Stomach (tissue), 19 donors: ENCODE measurements at places on chromosomes 11 and 22.
A peak's percentile ranks its signal among the peaks of the same experiment; 100 is the strongest.

- no peak for DNase-seq
These were observed 422.3 kb downstream of the SOX6 start for GRCh38 chr11:15933886-15934625.

GRCh38 chr11:9459667-9460321, 1.0 kb upstream of the ZNF143 start:
- peak; percentile 76 for DNase-seq

- DNase-seq = peak; percentile 68
These were observed 18.9 kb downstream of the LIMK2 start for GRCh38 chr22:31230871-31231621.

- DNase-seq = no peak
These were observed 490.1 kb downstream of the OPCML start for GRCh38 chr11:133041928-133042882.

DNA sequence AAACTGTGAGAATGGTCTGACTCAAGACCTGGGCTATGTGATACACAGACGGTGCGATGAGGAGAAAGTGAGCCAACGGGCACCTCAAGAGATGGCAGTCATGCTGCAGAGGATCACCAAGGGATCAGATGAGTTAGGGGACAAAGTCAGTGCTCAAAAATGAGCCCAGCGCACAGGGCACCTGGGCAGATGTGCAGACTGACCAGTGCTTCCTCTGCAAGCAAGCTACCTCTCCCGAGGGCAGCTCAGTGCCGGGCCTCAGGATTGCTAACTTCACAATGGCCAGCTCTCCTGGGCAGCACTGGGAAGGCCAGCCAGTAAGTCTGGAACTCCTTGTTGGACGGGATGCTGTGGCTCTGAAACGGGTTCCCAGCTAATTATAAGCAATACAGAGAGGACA, 15.3 kb downstream of the HDHD5 start:
- DNase-seq = no peak

- no peak for DNase-seq
These were observed 27.9 kb downstream of the TCP11L1 start for GRCh38 chr11:33067294-33067693.

DNA sequence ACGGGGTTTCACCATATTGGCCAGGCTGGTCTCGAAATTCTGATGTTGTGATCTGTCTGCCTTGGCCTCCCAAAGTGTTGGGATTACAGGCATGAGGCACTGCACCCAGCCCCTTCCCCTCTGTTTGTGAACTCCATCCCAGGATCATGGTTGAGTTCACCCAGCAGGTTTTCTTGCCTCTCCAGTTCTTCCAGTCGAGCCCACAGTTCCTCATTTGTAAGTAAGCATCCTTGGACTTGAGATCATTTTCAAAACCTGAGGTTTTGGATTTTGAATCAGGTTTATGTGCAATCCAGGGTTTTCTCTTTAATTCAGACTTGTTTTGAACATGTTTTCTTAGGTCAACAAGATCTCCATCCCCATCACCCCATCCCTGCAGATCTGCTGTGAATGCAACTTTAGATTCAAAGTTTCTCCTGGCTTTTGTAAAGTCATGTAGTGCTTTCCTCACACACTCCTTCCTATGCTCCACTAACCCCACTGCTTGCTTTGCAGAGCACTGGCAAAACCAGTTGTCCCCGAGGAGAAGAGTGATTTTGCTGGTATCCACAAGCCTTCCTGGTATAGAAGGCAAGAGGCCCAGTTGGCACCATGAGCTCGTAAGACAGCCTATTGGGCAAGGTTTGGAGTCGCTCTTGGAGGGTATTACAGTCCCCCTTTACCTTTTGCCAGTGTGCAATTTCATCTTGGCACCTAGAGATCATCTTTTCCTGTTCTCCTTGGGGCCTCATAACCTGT, 14.7 kb upstream of the VPREB1 start:
- DNase-seq = no peak

GRCh38 chr22:21818487-21819182, 48.8 kb downstream of the MAPK1 start:
- DNase-seq = no peak

DNA sequence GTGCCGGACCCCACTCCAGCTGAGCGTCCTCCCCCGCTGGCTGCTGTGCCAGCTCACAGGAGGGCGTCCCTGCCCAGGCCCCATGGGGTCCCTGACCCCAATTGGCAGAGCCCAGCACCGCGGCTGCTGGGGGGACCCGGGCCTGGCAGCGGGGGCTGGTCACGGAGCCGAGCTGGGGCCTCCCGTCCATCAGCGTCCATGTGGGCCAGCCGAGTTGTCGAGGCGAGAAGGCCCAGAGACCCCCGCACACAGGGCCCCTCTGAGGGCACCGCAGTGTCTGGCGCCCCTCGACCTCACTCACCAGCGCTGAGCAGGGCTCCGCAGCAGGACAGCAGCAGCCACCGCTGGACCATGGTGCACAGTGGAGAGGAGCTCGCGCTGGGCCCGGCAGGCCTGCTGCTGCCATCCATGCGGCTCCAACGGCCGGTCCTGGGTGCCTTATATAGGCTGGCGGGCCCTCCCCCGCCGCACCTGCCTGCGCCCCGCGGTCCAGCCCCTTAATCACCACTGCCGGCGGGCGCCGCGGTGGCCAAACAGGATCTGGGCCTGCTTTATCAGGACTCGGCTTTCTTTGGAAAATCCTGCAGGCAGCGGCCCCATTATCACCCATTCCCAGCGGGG, at the start of gene MUC6:
MUC6 (minus strand) TSS at position 416 of the 621 bp plus-strand sequence; CDS start at position 353, 63 bp downstream.
- DNase-seq = peak; percentile 69

GRCh38 chr22:29215012-29215860, 9.5 kb downstream of the EMID1 start:
- DNase-seq = no peak

- DNase-seq = no peak
These were observed 8.6 kb upstream of the RELT start for GRCh38 chr11:73367482-73368024.

- DNase-seq = no peak
These were observed 1658.4 kb upstream of the RAG2 start for GRCh38 chr11:38256436-38256835.

DNA sequence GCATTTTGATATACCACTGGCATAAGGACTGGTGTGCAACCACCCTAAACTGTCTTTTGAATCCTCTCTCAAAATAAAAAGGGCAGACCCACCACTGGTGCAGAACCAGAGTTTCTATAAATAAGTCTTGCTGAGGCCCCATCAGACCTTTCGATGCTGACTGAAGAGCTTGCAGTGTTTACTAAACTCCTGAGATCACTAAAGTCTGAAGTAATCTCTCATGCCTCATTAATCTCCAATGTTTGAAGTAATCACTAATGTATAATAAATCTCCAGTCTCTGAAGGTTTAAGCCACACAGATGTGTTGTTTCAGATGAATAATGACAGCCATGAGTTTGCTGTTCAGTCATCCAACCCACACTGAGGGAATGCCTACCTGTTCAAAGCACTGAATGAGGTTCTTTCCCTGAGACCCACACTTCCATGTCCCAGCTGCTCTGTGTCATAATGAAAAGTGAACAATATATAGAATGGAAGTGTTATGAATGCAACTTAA, 50.6 kb upstream of the DEUP1 start:
- DNase-seq = peak; percentile 46

GRCh38 chr11:101974255-101974654, 57.9 kb upstream of the ANGPTL5 start:
- no peak for DNase-seq

- DNase-seq = no peak
These were observed 137.1 kb downstream of the TRPC6 start for GRCh38 chr11:101446726-101447125.

GRCh38 chr11:61103851-61104423, 1.6 kb downstream of the CD5 start:
- DNase-seq = no peak

DNA sequence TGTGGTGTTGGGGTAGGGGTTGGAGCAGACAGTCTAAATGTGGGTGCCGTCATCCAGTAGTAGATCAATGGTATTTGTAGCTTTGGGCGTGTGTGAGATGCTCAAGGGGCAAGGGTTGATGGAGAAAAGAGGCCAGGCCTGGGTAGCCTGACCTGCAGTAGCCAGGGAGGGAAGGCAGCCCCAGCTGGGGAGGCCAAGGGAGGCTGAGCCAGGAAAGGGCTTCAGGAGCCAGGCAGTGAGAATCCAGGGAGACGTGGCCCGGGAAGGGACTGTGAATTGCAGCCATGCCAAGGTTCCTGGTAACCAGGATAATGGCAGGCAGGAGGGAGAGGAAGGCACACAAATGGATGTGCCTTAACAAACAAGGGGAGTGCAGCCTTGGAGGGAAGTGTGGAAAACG, 2.5 kb upstream of the DERL3 start:
- no peak for DNase-seq

DNA sequence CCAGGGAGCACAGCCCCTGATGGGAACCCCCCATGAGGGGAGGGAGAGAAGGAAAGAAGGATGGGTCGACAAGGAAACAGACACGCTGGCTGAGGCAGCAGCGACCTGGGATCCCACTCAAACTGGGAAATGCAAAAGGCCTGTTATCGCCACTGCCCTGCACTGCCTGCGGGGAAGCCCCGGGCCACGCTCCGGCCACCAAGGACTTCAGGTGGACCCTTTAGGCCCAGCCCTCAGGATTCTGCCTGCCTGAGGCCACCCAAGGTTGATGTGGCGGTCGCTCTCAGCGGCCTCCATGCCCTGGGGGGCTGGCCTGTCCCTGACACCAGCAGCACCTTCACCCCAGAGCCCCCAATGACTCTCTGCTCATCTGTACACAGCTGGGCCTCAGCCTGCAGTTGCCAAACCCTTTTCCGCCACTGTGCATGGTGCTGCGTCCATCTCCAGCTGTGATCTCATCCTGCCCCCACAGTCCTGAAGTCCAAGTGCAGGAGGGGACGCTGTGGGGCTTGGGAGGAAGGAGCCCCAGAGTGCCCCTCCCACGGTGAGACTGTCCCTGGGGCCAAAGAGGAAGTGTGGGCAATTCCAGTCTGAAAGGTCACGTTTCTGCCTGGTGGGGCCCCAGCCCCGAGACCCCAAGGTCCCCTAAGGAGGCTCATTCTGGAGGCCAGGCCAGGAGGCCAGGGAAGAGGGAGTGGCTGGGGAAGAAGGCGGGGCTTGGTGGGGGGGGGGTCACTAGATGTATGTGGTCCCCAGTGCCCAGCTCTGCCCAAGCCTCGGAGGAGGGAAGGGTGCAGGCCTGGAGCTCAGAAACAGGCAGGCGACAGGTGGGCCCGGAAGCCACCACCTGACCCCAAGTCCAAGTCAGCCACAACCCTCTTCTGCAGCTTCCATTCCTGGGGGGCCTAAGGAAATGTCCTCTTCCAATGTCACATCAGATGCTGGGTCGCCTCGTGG, 31.6 kb downstream of the OSBPL5 start:
- no peak for DNase-seq

- DNase-seq = peak; percentile 57
These were observed 35.0 kb downstream of the GRIK4 start for GRCh38 chr11:120546312-120547205.

- no peak for DNase-seq
These were observed 200.6 kb downstream of the DBX1 start for GRCh38 chr11:19959648-19960059.

- DNase-seq = no peak
These were observed 22.9 kb upstream of the SLC5A1 start for GRCh38 chr22:32020117-32020516.

- DNase-seq = peak; percentile 26
These were observed 148.5 kb downstream of the GRIK4 start for GRCh38 chr11:120660024-120660565.

GRCh38 chr22:44782363-44782963, 30.1 kb downstream of the ARHGAP8 start:
- DNase-seq = no peak

DNA sequence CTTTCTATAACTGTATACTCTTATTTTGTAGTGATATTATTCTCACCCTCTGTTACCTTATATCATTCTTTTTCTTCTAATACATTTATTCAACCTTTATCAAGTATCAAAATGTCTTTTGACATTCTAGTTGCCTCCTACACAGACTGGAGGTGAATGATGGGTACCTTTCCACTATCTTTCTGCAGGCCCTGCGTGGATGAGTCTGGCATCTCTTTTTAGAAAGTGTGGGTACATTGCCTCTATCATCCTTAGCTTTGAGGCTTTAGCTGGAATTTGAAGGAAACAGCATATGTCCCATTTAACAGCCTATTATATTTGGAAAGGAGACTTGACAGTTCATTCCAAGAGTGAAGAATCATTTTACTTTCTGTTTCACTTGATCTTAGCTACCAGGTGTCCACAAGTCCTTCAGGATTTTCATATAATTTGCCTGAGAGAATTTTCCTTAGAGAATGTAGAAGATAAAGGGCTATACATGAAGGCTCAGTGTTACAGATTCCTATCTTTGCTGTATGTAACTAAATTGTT, 192.0 kb downstream of the CWF19L2 start:
- no peak for DNase-seq

GRCh38 chr22:31044262-31044861, 36.8 kb upstream of the SMTN start:
- peak; percentile 66 for DNase-seq

- DNase-seq = no peak
These were observed 942 bp upstream of the TSPAN18 start for GRCh38 chr11:44725757-44726282.

GRCh38 chr11:72513411-72513810, 79.1 kb upstream of the CLPB start:
- DNase-seq = no peak

DNA sequence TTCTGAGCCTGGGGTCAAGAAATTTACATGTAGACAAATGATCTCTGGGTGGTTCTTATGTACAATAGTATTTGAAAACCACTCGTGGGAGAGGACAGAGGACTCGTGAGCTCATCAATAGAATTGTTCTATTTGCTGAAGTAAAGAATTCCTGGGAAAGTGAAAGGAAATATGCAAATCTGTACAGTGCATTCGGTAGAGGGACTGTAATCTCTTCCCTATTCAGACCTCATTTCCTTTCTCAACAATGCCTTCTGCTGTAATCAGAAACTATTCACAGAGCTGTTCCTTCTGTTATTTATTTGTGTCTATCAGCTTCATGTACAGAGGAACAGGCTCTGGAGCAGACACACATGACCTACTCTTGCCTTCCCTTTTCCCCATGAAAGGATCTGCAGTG, 709.4 kb upstream of the KIRREL3 start:
- DNase-seq = no peak

DNA sequence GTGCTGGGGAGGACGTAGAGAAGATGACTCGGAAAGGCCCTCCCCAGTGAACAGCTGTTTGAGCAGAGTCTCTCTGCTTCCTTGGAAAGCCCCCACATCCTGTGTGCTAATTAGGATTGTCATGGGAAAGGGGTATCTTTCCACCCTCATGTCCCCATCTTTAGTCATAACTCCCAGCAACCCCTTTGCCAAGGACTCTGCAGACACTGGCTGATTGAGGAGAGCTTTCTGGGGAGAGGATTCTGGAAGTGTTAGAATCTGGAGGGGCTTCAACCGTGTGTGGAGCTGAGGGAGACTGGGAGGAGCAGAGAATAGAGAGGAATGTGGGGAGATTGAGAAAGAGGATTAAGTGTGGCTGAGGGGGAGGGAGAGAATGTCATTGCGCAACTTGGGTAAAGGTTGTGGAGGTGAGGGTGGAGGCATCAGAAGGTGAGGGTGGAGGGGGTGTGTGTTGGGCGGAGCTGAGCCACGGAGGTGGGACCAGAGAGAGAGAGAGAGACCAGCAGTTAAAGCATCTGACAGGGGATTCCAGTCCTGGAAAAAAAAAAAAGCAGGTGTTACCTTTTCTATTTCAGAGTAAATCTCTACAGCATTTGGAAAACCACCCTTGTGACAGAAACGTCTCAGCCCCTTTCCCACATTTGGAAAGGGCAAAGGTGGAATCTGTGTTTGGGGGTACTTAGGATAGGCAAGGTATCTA, 2.2 kb downstream of the DTX4 start:
- peak; percentile 91 for DNase-seq

GRCh38 chr11:130323452-130324450, 9.0 kb upstream of the ZBTB44 start:
- no peak for DNase-seq
